Right cardiac atrium (tissue), 5 donors: ENCODE measurements at places on chromosomes 2 and 18.

DNA sequence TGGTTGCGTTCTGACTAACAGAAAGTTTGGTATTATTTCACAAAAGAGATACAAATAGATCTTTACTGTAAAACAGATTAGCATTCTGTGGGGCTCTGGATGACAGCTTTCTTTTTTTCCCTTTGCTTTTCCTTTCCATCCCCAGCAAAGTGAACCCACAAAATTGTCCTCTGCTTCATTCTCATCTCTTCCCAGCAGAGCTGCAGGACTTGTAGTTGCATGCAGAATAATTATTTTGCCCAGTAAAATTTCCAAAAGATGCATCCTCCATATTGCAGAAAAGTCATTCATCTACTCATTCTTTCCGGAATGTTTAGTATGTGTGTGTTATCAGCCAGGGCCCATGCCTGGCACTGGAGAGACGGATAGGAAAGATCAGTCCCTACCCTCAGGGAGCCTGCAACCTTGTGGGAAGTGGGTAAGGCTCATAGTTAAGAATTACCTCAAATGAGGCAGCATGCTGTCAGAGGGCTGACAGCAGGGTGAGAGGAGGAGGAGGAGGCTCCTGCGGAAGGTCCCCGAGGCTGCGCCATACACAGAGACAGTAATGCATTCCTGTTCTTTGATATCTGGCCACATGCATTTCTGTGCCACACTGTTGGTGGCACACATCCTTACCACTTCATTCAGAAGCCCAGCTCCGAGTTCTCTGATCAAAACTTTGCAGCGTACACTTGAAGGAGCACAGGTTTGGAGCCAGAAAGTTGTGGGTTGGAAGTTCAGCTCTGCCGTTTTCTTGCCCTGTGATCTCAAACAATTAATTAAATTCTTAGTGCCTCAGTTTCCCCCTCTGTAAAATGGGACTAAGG is 225.4 kb downstream of the MYCN start:
- no peak for DNase-seq

DNA sequence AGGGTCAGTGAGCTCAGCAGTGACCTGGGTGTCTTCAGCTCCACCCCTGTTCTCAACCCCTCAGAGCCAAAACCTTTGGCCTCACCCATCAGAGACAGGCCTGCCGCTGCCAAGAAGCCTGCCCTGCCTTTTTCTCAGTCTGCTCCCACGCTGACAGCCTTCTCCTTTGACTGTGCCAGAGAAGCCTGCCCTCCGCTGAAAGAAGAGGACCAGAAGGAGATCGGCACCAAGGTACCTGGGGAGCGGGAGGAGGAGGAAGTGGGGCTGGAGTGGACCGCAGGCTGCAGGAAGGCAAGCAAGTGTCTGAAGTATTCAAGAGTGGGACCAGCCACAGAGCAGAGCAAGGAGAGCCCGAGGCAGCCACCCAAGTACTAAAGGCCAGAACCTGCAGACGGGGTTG is 33.2 kb downstream of the TOGARAM2 start:
- DNase-seq = no peak

GRCh38 chr2:219448099-219448775 is 13.6 kb downstream of the SPEG start:
- no peak for DNase-seq

DNA sequence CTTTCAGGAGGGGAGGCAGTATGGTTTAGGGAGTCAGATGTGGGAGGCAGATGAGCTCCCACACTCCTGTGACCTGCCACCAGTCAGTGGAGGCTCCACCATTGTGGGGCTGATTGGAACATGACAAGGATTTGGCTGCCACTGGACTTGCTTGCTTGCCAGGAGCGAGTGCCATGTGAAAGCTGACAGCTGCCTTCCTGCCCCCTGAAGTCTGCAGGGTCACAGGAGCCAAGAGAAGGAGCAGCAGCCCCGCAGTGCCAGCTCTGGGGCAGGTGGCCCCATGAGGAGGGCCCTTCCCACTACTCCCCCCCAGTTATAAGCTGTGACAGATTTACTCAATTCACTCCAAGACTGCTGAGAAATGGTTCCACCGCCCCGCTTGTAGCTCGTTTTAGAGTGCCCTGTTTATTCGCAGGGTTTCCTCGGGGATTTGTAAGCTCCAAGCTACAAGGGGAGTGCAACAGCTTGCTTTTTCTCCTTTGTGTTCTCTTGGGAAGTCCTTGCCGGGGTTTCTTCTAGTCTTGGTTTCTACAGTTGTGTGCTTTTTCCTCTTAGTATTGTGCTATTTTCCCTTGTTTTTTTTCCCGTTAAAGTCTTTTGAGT is 414.3 kb downstream of the MEIS1 start:
- peak; percentile 65 for DNase-seq

DNA sequence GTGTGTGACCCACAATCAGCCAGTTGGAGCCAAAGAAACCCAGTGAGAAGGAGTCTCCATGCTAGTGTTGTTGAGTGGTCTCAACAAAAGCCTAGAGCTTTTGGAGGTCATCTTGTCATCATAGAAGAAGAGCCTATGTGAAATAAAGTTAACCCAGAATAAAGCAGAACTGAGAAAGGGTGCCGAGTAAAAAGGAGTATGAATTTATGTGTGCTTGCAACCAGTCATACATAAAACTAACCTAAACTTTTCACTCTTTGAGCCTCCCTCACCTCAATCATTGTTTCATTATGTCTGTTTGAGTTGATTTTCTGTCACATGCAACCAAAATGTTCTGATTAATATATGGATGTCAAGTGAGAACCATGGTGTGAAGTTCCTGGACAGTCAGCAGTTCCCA is 599.3 kb upstream of the ZEB2 start:
- DNase-seq = no peak
